Kidney capillary endothelial cell (primary cell): ENCODE measurements at places on chromosomes 5 and 9.

DNA sequence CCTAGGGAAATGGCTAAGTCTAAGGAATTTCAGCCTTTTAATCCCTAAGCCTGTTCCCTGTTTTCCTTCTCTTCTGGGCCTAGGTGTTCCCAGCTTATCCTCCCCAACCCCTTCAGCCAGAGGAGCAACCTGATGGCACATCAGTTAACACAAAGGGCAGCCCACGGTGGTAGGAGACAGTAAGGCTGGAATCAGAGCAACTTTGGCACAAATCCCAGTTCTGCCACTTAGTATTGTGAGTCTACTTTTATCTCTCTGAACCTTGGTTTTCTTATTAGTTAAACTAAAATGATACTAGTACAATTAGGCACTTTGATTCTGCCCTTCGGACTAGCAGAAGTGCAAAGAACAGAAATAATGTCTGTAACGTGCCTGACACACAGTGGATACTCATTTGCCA, 246.8 kb downstream of the SAXO1 start:
- no peak for DNase-seq

DNA sequence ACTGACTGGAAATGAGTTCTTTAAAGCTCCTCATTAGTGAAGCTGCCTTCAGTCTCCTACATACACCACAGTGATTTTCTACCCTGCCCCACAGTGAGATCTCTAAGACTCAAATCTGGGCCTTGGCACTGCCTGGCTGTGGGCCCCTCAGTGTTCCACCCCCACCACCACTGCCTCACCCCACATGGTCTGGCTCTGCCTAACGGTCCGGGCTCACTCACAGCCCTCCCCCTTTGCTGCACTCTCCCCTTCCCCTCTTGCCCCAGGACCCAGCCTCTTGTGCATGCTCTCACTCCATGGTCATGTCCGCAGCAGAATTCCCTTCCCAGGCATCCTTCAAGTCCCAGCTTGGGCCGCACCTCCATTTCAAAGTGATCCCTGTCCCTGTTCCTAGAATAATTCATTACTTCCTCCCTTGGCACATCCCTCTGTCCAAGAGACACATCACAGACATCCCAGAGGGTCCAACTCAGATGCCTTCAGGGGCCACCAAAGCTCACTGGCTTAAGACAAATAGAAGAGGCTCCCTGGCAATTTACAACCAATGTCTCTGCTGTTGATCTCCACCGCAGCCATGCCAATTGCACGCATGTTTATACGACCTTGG, 56.7 kb downstream of the HRH2 start:
- DNase-seq: no peak

DNA sequence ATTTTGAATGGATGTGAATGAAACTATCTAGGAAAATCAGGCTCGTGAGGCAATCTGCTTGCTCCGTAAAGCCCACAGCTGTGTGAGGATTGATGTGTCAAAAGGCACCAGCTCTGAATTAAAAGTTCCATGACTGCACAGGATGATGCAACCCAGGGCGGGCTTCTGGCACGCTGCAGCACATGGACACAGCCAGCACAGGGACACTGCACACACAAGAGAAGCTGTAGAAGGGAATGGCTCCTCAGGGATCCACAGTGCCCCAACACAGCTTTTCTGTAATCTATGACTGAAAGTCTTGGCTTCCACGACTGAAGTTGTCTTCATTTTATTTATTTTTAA, 151.0 kb downstream of the GCNT1 start:
- DNase-seq: no peak

DNA sequence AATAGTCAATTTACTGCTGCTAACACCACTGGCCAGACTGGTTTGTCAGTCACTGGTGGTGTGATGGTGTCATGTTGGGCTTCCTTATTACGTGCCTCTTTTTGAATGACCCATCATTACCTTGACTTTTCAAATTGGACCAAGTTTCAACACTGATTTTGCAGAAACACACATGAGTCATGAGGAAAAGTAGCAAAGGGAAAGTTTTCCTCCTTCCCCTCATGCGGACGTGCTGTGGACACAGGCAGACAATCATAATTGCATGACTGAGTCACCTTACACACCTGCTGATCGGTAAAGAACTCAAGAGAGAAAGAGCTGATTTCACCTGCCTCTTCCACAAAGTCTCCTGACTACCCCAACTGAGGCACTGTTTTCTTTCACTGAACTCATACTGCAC, 324.5 kb downstream of the ARRDC3 start:
- no peak for DNase-seq

- no peak for DNase-seq
Measured at GRCh38 chr9:6147846-6148245, 67.8 kb upstream of the IL33 start.
